ENCODE measurements at places on chromosomes 3 and 15.
A peak's percentile ranks its signal among the peaks of the same experiment; 100 is the strongest.

GRCh38 chr3:138297059-138297607 lies 32.5 kb downstream of the NME9 start:
- no peak for DNase-seq

- DNase-seq, result no peak
These were observed 190.1 kb downstream of the TBC1D5 start for GRCh38 chr3:17552351-17552750.

DNA sequence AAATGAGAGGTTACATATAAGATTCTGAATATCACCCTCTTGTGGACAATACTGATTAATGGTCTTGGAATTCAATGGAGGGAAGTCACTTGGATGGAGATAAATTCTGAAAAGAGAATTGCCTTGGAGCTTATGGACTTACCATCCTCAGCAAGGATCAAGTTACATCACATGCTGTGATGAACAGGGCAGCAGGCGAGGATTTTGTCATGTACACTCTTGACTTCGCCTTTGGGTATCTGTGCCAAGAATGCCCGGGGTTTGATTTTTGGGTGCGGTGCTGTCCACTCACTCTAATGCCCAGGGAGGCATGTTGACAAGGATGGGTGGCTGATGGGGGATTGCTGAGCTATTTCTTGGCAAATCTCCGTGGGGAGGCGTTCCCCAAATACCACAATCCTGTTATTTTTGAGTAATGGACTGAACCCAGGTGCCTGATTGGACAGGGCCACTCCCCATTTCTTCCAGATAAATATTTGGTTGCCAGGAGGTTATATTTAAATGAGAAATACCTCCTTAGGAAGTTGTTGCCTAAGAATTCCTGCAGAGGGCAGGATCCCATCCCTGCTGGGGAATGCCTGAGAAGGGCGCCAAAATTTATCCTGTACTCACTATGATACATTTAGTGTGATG lies 96.3 kb downstream of the TPRG1 start:
- no peak for DNase-seq

DNA sequence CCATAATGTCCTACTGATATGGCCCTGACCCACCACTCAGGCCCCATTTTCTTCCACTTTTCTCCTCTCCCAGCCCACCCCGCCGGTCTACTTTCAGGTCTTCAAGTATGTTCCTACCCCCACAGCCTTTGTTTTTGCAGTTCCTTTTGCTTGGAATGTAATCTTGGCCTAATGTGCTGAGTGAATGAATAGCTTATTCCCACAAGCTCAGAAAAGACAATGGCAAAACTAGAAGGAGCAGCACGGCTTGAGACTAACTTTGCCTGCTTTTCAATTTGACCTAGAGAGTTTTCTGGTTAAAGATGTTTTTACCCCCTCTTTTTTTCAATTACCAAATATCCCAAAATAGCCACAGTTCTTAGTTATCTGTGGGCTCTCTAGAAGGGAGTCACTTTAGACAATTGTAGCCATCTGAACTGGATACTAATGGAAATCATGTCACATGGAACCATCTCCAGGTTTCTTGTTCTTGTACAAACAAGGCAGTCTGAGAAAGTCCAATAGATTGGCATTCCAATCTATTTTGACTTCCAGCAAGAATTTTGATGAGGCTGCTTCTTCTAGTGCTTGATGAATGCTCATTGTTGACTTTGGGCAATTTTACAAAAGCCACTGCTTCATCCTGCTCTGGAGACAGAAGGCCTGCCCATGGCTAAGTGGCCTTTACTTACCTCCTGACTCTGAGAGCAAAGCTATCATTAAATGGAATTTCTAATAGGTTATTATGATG lies 16.3 kb upstream of the LMCD1 start:
- no peak for DNase-seq

GRCh38 chr3:5726621-5727020 lies 539.1 kb downstream of the EDEM1 start:
- DNase-seq, result no peak

DNA sequence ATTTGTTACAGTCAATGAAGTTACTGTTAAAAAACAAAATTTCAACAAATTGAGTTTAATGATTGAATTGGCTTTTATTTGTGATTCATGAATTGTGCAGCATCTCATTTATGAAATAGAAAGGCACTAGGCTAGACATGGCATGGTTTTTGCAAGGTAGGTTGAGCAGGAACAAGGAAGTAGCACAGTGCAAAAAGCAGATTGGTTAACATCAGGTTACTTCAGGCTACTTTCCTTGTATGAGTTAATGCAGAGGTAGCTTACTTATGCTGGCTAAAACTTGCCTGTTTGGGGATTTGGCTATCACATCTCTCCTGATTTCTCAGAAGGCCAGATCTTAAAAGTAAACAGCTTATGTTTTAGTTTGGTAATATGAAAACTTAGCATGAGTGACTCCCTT lies 23.0 kb upstream of the SV2B start:
- no peak for DNase-seq

DNA sequence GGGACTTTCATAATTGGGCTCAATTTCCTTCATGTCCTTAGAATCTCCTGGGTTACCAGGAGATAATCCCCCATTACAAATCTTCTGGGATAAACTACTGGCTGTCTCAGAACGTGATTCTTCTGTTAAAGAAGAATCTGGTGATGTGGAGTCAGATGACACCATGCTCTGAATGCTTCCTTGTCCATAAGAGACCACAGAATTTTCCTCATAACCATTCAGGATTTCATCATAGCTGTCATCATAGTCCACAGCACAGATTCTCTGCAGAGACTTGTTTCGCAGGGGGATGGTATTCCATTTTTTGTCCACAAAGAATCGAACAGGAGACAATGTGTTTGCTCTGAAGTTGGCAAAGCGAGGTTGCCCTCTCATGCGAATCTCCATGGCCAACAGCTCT lies 109.8 kb upstream of the TSPAN3 start:
- no peak for DNase-seq

- DNase-seq, result no peak
These were observed 75.6 kb downstream of the AQP9 start for GRCh38 chr15:58213587-58214338.

- no peak for DNase-seq
These were observed 219.0 kb upstream of the LINGO1 start for GRCh38 chr15:77851691-77852090.

DNA sequence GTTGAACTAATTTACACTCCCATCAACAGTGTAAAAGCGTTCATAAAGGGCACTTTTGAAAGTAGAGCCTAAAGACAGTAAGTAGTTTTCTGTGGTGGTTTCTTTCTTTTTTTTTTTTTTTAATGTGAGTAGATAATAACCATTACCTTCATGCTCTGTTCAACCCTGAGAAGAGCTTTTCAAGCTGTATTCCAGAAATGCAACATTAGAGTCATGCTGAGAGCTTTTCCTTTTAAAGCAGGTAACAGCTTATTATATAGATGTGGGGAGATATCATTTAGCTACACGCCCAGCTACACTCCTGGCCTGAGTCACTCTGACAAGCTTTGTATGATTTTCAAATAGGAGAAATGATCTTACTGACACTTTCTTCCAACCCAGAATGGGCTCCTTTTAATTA lies 96.2 kb upstream of the ARHGEF26 start:
- no peak for DNase-seq

DNA sequence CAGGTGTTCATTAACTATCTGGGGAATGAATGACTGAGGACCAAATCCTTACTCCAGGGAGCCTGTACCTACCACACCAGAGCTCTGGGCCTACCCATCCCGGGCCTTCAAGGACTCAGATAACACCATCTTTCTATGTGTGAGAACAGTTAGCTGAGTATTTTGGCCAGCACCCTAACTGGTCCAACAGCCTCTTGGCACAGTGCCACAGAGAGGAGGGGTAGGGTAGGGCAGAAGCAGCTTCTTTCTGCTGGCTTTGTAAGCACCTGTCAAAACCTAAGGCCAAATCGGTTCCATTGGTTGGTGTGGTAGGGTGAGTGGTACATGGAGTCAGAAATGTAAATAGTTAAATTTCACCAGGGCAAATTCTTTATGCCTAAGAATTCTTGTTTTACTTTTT lies 26.7 kb downstream of the ISL2 start:
- no peak for DNase-seq

DNA sequence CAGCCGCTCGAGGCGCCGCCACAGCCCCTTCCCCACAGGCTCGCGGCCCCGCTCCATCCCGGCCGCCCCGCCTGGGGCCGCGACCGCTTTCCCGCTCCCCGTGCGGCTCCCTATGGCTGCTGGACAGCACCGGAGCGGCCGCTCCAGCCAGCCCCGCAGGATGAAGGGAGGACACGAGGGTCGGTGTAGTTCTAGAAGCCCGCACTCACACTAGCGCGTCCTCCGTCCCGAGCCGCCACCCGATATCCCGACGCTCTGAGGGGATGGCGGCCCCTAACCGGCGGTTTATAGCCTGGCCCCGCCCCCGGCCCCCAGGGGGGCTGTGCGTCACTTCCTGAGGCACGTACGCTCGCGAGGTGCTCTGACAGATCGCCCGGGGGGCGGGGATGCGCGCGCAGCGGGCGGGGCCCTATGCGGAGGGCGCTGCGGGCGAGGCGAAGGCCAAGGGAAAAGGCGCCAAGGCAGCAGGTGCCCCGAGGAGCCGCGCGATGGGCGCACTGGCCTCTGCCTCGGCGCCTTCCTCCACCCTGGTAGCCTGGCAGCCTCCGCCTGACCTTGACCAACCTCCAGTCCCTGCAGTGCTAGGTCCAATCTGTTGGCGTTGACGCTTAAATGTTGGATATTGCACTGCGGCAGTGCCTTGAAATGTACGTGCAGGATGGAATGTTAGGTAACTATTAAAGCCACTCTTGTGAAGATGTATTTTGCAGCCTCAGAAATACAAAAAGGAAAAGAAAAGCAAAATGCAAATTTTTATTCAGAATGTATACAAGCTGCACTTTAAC lies at the start of gene TFRC:
Gene TFRC (minus strand): TSS at position 257 of the 785 bp plus-strand sequence. CDS start 4,991 bp downstream, outside the sequence.
- peak; percentile 90 for DNase-seq

Data from stimulated activated CD8-positive, alpha-beta memory T cell treated with anti-CD3 and anti-CD28 coated beads, Interleukin-15, amount 100 ng/mL, for 4 hours (primary cell).